ENCODE measurements at places on chromosomes 3 and 15.

GRCh38 chr3:17894434-17895060 lies 152.1 kb upstream of the TBC1D5 start:
- no peaks in the 10 kb centered on the region for H3K36me3 ChIP-seq
- H3K27ac ChIP-seq = no peak overlapping the region
- no peak overlapping the region for H3K4me3 ChIP-seq
- H3K27me3 ChIP-seq = no peaks in the 10 kb centered on the region
- H3K4me1 ChIP-seq = no peaks in the 10 kb centered on the region

GRCh38 chr3:100775669-100776068 lies 66.4 kb downstream of the TFG start:
- DNase-seq = no peak
- no peaks in the 10 kb centered on the region for H3K36me3 ChIP-seq
- H3K27ac ChIP-seq = no peak overlapping the region
- no peak overlapping the region for H3K4me3 ChIP-seq

GRCh38 chr3:35184775-35185174 lies 454.6 kb upstream of the ARPP21 start:
- H3K27ac ChIP-seq = no peak overlapping the region
- H3K4me1 ChIP-seq = no peaks in the 10 kb centered on the region
- no peaks in the 10 kb centered on the region for H3K36me3 ChIP-seq
- H3K4me3 ChIP-seq = no peak overlapping the region
- H3K27me3 ChIP-seq = no peaks in the 10 kb centered on the region

- no peak overlapping the region for H3K27ac ChIP-seq
- H3K27me3 ChIP-seq = peaks cover 21% of the 10 kb centered on the region
- H3K36me3 ChIP-seq = no peaks in the 10 kb centered on the region
- no peaks in the 10 kb centered on the region for H3K4me1 ChIP-seq
- no peak overlapping the region for H3K4me3 ChIP-seq
Observed at GRCh38 chr3:156433910-156434309, 121.0 kb downstream of the SSR3 start.

DNA sequence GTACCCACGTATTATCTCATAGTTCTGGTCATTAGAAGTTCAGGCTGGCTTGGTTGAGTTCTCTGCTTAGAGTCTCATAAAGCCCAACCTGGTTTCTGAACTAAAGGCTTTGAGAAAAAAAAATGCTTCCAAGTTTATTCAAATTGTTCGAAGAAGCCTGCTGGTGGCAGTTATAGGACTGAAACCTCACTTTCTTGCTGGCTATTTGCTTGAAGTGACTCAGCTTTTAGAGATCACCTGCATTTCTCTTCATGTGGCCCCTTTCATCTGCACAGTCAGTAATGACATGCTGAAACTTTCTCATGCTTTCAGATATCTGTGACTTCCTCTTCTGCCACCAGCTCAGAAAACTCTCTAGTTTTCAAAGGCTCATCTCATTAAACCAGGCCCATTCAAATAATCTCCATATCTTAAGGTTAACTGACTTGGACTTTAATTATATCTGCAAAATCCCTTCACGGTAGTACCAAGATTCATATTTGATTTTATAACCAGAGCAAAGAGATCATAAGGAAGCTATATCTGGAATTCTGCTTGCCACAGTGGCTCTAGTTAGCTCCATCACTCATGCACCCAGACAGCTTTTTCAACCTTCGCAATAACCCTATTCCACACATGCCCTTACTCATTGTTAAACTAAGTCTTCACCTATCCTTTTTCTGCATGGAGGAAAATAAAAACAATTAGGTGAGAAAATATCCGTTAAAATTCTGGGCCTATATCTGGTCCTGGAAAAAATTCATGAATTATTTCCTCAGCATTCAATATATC lies 433.8 kb upstream of the CBLB start:
- no peak overlapping the region for H3K4me3 ChIP-seq
- H3K4me1 ChIP-seq = peaks cover 38% of the 10 kb centered on the region
- peaks cover 12% of the 10 kb centered on the region for H3K36me3 ChIP-seq

- H3K4me3 ChIP-seq = no peak overlapping the region
- H3K27me3 ChIP-seq = no peaks in the 10 kb centered on the region
- H3K27ac ChIP-seq = no peak overlapping the region
- no peaks in the 10 kb centered on the region for H3K4me1 ChIP-seq
Observed at GRCh38 chr3:35722902-35723301, 83.6 kb downstream of the ARPP21 start.

- no peak for DNase-seq
- no peaks in the 10 kb centered on the region for H3K27me3 ChIP-seq
- H3K27ac ChIP-seq = no peak overlapping the region
- peaks cover 40% of the 10 kb centered on the region for H3K4me1 ChIP-seq
Observed at GRCh38 chr3:73026760-73027113, 30.1 kb downstream of the PPP4R2 start.

DNA sequence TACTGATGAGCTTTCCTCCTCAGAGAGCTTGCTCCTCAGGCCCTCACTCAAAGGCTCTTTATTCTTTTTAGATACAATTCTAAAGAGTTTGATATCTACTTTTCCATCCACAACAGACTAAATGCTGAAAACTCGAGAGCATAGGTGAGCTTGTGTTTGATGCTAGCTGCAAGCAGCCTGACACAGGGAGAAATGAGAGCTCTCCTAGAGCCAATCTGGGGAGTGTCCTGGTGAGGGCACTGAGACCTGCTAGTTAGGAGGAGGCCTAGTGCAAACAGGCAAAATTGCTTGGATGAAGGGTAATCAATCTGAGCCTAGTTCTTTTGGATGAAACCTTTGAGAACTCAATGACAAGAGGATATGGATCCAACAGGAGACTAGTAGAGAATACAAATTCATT lies 300.8 kb downstream of the ZBTB20 start:
- DNase-seq = no peak
- H3K36me3 ChIP-seq = no peaks in the 10 kb centered on the region
- H3K27me3 ChIP-seq = no peaks in the 10 kb centered on the region
- H3K27ac ChIP-seq = no peak overlapping the region
- no peaks in the 10 kb centered on the region for H3K4me1 ChIP-seq

GRCh38 chr15:52642386-52643361 lies 36.5 kb downstream of the ATOSA start:
- DNase-seq = no peak
- H3K4me1 ChIP-seq = peaks cover 18% of the 10 kb centered on the region
- H3K27ac ChIP-seq = no peak overlapping the region
- H3K36me3 ChIP-seq = peaks cover 21% of the 10 kb centered on the region
- H3K4me3 ChIP-seq = no peak overlapping the region
- no peaks in the 10 kb centered on the region for H3K27me3 ChIP-seq

- peaks cover 19% of the 10 kb centered on the region for H3K4me1 ChIP-seq
- H3K36me3 ChIP-seq = no peaks in the 10 kb centered on the region
- no peak overlapping the region for H3K4me3 ChIP-seq
- no peak for DNase-seq
- no peak overlapping the region for H3K27ac ChIP-seq
- no peaks in the 10 kb centered on the region for H3K27me3 ChIP-seq
Observed at GRCh38 chr3:112813723-112814171, 32.9 kb downstream of the CD200R1L start.

- H3K36me3 ChIP-seq = no peaks in the 10 kb centered on the region
- peaks cover 28% of the 10 kb centered on the region for H3K27me3 ChIP-seq
- H3K27ac ChIP-seq = no peak overlapping the region
- DNase-seq = no peak
Observed at GRCh38 chr15:69084404-69085030, 70.0 kb downstream of the NOX5 start.

DNA sequence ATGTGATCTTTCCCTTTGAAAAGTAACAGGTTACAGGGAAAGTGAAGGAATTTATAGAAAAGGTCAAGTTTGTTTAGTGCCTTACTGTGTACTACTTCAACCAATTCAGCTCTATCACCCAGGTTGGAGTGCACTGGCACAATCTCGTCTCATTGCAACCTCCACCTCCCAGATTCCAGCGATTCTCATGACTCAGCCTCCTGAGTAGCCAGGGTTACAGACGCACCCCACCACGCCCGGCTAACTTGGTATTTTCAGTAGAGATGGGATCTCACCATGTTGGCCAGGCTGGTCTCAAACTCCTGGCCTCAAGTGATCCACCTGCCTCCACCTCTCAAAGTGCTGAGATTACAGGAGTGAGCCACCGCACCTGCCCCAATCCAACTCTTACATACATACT lies 279.7 kb downstream of the ZBTB20 start:
- no peak for DNase-seq
- no peak overlapping the region for H3K4me3 ChIP-seq
- peaks cover 11% of the 10 kb centered on the region for H3K4me1 ChIP-seq
- H3K27ac ChIP-seq = no peak overlapping the region
- H3K27me3 ChIP-seq = no peaks in the 10 kb centered on the region
- H3K36me3 ChIP-seq = peaks cover 2% of the 10 kb centered on the region

GRCh38 chr3:183381179-183381578 lies 47.2 kb downstream of the MCF2L2 start:
- no peak overlapping the region for H3K27ac ChIP-seq
- no peaks in the 10 kb centered on the region for H3K27me3 ChIP-seq
- H3K36me3 ChIP-seq = no peaks in the 10 kb centered on the region
- DNase-seq = no peak
- no peak overlapping the region for H3K4me3 ChIP-seq

- no peaks in the 10 kb centered on the region for H3K27me3 ChIP-seq
- H3K27ac ChIP-seq = no peak overlapping the region
- no peaks in the 10 kb centered on the region for H3K36me3 ChIP-seq
- H3K4me1 ChIP-seq = no peaks in the 10 kb centered on the region
- DNase-seq = no peak
Observed at GRCh38 chr3:94990952-94991705, 928.3 kb downstream of the NSUN3 start.

GRCh38 chr15:84871428-84871985 lies 13.0 kb upstream of the SLC28A1 start:
- H3K36me3 ChIP-seq = no peaks in the 10 kb centered on the region
- H3K27me3 ChIP-seq = peaks cover 2% of the 10 kb centered on the region
- DNase-seq = no peak
- no peak overlapping the region for H3K4me3 ChIP-seq
- H3K4me1 ChIP-seq = no peaks in the 10 kb centered on the region

GRCh38 chr3:111246967-111247760 lies 175.5 kb downstream of the NECTIN3 start:
- peaks cover 11% of the 10 kb centered on the region for H3K36me3 ChIP-seq
- no peak overlapping the region for H3K27ac ChIP-seq
- DNase-seq = no peak
- peaks cover 15% of the 10 kb centered on the region for H3K4me1 ChIP-seq
- H3K27me3 ChIP-seq = no peaks in the 10 kb centered on the region

GRCh38 chr3:151034303-151034702 lies 51.2 kb upstream of the MED12L start:
- H3K36me3 ChIP-seq = no peaks in the 10 kb centered on the region
- no peak overlapping the region for H3K4me3 ChIP-seq
- DNase-seq = no peak
- H3K27ac ChIP-seq = no peak overlapping the region
- peaks cover under 1% of the 10 kb centered on the region for H3K27me3 ChIP-seq

DNA sequence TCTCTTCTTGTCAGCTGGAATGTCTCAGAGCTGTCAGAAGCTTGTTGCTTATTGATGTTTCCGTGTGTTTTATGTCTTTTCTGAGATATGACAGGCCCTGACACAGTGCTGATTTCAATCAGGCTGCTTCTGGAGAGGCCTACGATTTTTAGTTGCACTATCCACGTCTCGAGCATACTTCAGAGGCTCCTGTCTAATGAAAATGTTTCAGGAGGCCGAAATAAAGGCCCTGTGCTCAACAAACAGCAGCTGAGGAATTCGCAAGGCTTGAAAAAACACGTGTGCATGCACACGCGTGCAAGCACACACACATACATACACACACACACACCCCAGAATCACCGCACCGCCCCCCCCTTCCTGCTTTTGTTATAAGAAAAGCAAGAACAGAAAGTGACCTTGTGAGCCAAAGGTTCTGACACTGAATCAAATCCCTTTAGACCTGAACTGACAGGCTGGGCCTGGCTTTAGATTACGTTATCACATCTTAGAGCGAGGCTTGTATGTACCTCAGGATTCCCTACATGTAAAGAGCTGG lies 296.6 kb downstream of the NR2F2 start:
- no peak for DNase-seq
- no peak overlapping the region for H3K27ac ChIP-seq
- no peaks in the 10 kb centered on the region for H3K36me3 ChIP-seq
- no peaks in the 10 kb centered on the region for H3K27me3 ChIP-seq
- H3K4me3 ChIP-seq = no peak overlapping the region
- H3K4me1 ChIP-seq = no peaks in the 10 kb centered on the region

GRCh38 chr3:23611737-23612295 lies 193.9 kb upstream of the UBE2E1 start:
- no peak for DNase-seq
- no peak overlapping the region for H3K27ac ChIP-seq
- H3K4me3 ChIP-seq = no peak overlapping the region

DNA sequence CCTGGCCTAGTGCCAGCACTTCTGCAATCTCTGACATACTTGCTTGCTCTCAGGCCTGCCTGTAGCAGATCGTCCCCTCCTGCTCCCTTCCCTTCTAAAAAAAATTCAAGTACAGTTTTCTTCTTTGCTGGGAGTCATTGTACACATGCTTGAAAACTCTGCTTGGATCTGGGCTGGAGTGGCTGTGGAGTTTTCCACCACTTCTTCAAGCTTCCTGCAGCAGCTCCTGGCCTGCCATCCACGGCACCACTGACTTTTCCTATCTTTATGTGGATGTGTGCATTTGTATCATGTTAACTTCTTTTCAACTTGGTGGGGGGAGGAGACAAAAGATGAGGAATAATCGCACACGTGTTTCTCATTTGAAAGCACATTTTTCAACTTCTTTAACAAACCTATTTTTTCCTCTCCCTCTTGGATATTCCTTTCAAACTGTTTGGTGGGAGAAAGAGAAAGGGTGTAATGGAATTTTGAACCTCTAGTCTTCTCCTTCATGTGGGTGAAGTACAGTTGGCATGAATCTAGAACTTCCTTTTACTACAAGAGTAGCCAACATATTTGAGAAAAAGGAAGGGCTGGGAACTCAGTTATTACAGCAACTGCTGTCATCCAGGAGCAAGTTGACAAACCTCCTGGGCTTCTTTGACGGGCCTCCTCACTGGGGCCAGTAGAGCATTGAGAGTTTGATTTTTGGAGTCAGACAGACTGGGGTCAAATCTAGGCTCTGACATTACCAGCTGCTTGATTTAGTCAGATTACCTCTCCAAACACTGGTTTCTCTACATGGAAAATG lies 61.2 kb upstream of the LRTM1 start:
- H3K27ac ChIP-seq = no peak overlapping the region
- no peak overlapping the region for H3K4me3 ChIP-seq
- no peak for DNase-seq
- H3K27me3 ChIP-seq = no peaks in the 10 kb centered on the region
- no peaks in the 10 kb centered on the region for H3K36me3 ChIP-seq

DNA sequence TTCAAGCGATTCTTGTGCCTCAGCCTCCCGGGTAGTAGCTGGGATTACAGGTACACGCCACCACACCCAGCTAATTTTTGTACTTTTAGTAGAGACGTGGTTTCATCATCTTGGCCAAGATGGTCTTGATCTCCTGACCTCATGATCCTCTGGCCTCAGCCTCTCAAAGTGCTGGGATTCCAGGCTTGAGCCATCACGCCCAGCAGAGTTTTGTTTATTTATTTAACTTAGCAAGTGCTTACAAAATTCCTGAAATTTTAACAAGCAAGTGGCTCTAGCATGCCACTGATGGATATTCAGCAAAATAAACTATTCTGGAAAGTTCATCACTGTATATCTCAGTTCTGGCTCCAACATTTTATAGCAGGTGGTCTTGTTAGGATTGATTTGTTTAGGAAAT lies 585.9 kb downstream of the OTOL1 start:
- H3K27ac ChIP-seq = no peak overlapping the region
- no peak for DNase-seq
- no peaks in the 10 kb centered on the region for H3K27me3 ChIP-seq
- no peak overlapping the region for H3K4me3 ChIP-seq
